Right atrium auricular region (tissue), 2 donors: ENCODE measurements at places on chromosomes 7 and 10. TPM values are rescaled to one million over a fixed set of nuclear protein-coding genes. Genes with fewer than 3 reads are reported as not detected.

Gene MOGAT3
- total RNA-seq = not detected

Gene C10orf90
- total RNA-seq = not detected

Gene ZPBP
- total RNA-seq = not detected

Gene TRIM4
- 13.3 TPM for total RNA-seq

Gene ZNF425
- 1.3 TPM for total RNA-seq

Gene TMEM26
- total RNA-seq = 0.08 TPM

Gene GRM3
- not detected for total RNA-seq

Gene GRID2IP
- total RNA-seq = not detected

GRCh38 chr10:34966451-34966850 is 123.7 kb downstream of the CUL2 start:
- DNase-seq = no peak
- no peak overlapping the region for H3K4me3 ChIP-seq
- H3K36me3 ChIP-seq = no peaks in the 10 kb centered on the region
- no peaks in the 10 kb centered on the region for H3K27me3 ChIP-seq

GRCh38 chr10:6811153-6811552 is 231.1 kb upstream of the PRKCQ start:
- H3K4me1 ChIP-seq = no peaks in the 10 kb centered on the region
- H3K27ac ChIP-seq = no peak overlapping the region
- H3K27me3 ChIP-seq = no peaks in the 10 kb centered on the region
- no peak for DNase-seq
- no peaks in the 10 kb centered on the region for H3K36me3 ChIP-seq

- no peaks in the 10 kb centered on the region for H3K27me3 ChIP-seq
- no peak overlapping the region for H3K27ac ChIP-seq
- H3K36me3 ChIP-seq = no peaks in the 10 kb centered on the region
- H3K4me3 ChIP-seq = no peak overlapping the region
Observed at GRCh38 chr7:55538538-55538937, 33.8 kb downstream of the VOPP1 start.

GRCh38 chr10:22468570-22469320 is 123.4 kb downstream of the SPAG6 start:
- no peak overlapping the region for H3K27ac ChIP-seq
- no peak for DNase-seq
- no peak overlapping the region for H3K4me3 ChIP-seq
- H3K4me1 ChIP-seq = no peaks in the 10 kb centered on the region
- H3K27me3 ChIP-seq = peaks cover 3% of the 10 kb centered on the region

DNA sequence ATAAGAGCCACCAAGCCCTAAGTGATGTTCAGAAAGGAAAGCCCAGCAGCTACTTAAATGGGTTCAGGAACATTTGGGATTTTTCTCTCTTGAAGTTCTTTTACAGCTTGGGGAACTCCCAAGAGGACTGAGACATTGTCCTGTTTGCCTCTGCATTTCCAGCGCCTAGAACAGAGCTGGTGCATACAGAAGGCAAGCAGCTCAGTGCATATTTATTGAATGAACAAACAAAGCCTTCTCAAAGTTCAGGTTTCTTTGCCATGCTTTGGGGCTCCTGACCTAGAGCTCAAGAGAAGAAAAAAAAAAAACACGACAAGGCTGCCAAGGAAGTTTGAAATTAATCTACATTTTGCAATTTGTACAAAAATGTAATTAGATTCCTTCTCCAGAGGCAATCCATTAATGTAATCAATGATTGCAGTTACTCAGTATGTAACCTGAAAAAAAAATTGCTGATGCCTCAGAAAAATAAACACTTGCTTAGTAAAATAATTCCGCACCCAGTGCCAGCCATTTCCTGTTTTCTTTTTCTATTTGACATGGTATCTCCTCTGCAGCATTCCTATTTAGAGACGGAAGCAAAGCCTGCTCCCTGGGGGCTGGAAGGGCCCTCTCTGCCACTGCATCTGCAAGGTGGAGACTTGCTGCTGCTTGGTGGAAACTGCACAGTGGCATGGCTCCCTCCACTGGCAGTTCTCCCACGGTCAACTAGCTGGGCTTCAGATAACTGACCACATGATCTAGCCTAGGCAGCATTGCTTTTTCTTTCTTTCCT is 157.3 kb downstream of the TMEM178B start:
- no peaks in the 10 kb centered on the region for H3K4me1 ChIP-seq
- DNase-seq = no peak
- no peaks in the 10 kb centered on the region for H3K27me3 ChIP-seq
- no peak overlapping the region for H3K4me3 ChIP-seq
- no peak overlapping the region for H3K27ac ChIP-seq
- no peaks in the 10 kb centered on the region for H3K36me3 ChIP-seq
